Midbrain (tissue), 1 donor: ENCODE measurements at places on chromosomes 11 and 22.

- DNase-seq = no peak
These were observed 41.9 kb downstream of the LRP5 start for GRCh38 chr11:68354148-68354872.

DNA sequence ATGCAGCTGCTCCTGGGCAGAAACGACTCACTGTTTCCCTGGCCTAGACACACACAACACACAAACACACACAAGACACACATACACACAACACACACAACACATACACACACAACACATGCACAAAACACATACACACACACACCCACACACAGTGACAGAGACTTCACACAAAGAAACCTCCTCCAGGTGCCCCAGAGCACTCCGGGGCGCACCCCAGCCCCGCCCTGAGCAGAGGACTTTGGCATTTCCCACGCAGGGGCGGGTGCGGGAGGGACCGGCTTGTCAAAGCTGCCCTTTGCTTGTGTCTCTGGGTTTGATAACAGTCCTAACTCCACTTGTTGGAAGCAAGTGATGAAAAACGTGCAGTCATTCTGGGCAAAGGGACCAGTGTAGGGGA, 6.5 kb downstream of the APOBEC3A start:
- no peak for DNase-seq

DNA sequence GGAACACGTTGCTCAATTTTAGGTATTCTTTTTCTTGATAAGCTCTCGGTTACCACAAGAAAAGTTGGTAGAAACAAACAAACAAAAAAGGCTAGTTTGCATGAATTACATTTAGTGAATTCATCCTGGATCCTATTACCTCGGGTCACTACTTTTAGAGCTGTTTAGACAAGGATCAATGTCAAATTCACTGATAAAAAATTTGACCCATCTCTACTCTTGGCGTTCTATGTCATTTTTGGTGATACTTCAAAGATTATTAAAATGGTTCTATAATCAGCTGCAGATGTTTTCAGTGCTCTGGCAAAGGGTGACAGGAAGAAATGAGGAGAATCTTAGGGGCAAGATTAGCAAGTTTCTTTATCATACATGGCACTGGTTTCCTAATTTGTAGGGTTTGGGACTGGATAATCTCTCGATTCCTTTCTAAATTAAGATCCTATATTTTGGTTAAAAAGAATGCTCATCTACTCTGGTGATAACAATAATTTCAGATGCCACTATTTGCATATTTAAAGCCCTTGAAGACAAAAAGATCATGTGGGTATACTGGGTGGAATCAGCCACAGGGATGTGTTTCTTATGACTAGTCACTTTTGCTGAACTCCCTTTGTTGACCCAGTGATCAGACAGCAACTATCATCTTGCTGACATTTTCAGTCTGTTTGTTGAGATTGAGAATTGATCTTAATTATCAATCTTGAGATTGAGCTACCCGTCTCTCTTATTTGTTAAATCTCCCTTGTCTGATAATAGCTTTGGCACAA, 442.9 kb downstream of the AASDHPPT start:
- no peak for DNase-seq

GRCh38 chr11:116513894-116514293, 258.9 kb downstream of the BUD13 start:
- no peak for DNase-seq

DNA sequence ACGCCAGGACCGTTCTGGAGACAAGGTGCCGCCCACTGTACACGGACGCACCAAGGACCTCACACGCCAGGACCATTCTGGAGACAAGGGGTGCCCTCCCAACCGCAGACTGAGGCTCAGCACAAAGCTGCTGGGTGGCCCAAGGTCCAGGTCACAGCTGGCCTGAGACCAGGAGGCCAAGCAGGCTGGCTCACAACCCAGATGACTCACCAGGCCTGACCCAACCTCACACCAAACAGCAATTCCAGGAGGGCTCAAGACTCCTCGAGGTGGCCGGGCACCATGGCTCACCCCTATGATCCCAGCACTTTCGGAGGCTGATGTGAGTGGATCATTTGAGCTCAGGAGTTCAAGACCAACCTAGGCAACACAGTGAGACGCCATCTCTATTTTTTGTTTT, 14.8 kb downstream of the BRD1 start:
- DNase-seq = no peak

DNA sequence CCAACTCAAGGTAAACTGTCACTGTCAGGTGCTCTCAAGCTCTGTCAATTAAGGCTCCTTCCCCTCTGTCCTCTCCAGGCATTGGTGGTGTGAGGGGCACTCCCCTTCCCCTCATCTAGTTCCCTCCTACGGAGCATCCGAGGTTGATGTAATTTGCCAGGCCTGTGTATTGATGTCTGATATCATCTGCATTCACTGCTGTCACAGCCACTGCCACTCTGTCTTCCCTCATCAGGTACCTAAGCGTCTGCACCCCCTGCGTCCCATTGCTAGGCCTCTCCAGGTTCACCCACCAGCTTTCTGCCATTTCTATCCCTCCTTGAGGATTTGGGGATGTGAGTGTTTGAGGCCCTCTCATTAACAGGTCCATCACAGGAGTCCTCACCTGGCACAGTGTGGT, 50.0 kb upstream of the SYT13 start:
- DNase-seq = no peak

DNA sequence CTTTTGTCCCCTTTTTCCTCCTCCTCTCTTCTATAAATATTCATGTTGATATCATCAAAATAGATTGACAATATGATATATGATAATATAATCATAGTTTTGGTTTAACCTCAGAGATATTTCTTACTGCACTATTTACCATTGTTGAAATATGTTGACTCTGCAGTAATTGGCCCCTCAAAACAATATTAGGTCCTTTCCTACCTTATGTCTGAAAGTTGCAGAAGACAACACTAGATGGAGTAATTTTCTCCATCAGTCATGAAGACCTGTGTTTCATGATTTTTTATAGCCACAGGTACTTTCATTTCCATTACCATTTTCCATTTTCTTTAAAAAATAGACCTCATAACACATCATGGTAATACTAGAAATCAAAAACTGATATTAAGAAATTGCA, 284.4 kb downstream of the LUZP2 start:
- DNase-seq = no peak

DNA sequence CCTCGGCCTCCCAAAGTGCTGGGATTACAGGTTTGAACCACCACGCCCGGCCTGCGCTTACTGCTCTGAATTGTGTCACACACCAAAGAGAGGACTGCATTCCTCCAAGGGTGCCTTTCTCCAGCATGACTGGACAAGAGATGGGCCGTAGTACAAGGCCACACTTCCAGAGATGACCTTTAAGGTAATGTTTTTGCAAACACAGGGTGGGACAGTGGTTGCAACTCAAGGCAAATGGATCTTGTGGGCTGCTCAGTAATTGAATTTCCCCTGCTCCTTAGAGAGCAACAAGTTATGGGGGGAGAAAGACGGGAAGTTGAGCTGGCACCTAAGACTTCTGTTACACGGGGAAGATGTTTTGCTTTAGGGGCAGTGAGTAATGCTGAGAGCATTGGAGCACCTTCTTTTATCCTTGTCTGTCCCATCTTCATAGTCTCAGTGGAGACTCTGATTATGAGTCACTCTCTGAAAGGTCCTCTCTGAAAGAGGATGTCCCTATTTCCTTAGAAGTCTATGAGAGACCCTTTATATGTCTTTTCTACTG, 66.3 kb downstream of the C11orf91 start:
- no peak for DNase-seq

GRCh38 chr11:86509588-86509974, 134.9 kb downstream of the CCDC81 start:
- no peak for DNase-seq
